ENCODE measurements at places on chromosomes 5 and 9.
A peak's percentile ranks its signal among the peaks of the same experiment; 100 is the strongest.

- peak; percentile 53 for DNase-seq
Measured at GRCh38 chr5:92687821-92688722, 892.9 kb downstream of the NR2F1-AS1 start.

GRCh38 chr5:154683101-154683880, 71.9 kb upstream of the LARP1 start:
- DNase-seq: no peak

DNA sequence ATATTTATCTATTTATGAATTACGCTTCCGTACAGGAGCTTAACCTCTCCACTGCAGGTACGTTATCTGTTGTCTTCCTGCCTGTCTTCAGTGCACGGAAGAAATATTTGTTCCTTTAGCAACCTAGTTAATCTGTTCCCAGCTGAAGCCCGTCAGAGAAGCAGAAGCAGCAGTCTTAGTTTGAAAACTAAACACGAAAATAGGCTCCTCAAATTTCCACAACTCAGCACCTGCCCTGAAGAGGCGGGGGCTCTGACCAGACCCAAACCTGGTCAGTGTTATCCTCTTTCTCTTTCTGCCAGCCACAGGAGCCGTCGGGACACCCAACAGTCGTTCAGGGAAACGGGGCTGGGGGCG, 462 bp downstream of the NUDCD2 start:
- no peak for DNase-seq

DNA sequence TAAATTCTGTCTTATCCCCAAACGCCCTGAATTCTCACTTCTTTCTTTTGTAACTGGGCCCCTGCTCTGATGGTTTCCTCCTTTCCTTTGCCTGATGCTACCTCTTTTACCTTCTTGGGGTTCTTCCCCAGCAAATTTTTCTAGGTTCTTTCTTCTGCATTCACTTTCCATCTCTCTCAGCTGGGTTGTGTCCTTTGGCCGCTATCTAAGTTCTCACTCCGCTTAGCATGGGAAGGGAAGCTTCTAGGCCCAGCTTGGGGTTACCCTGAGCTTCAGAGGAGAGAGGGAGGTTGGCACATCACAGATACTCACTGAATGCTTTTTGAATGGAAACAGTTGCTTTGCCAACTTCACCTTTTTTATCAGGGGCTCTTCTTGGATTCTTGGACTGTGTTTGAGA, 17.0 kb downstream of the PALM2AKAP2 start:
- DNase-seq: no peak

- no peak for DNase-seq
Measured at GRCh38 chr9:76456202-76456926, 2.6 kb upstream of the GCNT1 start.

GRCh38 chr5:160727296-160727997, 124.6 kb downstream of the ATP10B start:
- no peak for DNase-seq

DNA sequence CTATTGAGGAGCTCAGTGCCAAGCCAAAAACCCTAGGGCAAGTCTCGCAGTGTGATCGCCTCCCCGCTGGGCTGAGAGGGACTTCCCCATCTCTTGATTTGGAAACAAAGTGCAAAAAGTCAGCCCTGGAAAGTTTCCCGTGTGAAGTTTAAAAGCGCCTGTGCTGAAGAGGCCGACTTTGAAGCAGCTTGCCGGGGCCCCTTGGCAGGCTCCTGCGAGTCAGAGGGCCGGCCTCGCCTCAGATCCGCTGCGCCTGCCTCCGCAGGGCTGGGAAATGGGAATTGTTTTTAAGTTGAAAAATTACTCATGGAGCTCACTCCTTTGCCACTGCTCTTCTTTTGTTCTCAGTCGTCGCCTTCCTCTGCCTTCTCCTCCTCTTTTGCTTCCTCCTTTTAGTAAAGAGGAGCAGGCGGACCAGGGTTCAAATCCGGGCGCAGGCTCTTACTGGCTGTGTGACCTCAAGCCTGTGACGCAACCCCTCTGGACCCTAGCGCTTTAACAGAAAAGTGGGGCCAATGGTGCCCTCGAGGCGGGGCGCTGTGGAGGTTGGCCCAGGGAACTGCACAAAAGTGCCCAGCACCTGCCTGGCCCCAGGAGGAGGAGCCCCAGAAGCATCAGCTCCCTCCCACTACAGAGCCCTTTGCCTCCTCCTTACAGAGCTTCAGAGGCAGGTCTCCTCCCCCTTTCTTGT, 14.7 kb upstream of the LHX2 start:
- no peak for DNase-seq
